ENCODE measurements at places on chromosomes 16 and 17.

DNA sequence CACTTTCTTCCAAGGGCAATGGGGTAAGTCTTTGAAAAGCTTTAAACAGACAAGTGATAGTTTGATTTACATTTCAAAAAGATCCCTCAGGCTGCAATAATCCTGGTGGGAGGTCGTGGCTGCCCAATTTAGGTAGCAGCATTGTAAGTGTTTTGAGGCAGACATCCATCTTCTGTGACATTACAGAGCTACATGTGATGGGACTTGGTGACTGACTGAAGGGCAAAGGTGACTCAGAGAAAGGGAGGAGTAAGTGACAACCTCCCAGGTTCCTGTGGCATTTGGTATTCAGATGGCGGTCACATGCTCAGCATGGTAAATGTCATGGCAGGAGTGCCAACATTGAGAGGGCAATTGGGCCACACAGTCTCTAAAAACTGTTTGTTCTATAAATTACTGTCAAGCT, 26.5 kb downstream of the STAT3 start:
- peak; percentile 16 for DNase-seq

GRCh38 chr17:47774987-47775580, 42.0 kb downstream of the TBX21 start:
- DNase-seq, result no peak

DNA sequence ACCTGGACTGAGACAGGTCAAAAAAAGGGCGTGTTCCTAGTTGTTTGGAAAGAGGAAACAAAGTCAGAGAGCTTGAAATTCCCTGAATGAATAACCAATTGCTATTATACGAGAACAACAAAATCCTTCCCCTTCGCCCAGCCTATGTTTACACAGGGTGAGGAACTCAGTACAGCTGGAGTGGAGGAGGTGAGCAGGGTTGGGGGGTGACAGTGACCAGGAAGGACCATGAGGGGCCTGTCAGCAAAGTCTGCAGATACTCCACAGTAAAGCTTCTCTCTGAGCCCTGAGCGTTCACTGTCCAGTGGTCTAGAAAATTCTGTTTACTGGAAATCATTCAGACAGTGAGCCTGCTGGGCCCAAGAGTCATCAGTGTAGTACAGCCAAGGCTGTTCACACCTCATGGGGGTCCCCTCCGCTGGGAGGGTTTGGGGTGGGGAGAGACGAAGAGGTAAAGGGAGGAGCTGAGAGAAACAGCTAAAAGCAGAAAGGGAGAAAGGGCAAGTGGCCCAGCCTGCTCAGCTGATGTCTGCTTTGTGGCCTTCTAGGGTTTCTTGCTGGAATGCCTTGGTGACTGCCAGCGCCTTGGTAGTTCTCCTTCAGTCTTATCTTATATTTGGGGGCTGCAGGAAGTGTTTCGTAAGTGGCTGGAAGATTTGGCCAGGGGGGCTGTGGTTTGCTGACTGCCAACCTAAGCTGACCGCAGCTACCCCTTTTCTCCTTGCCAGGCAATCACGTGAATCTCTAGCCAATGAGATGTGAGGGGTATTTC, 5.7 kb downstream of the DUSP3 start:
- DNase-seq, result no peak

DNA sequence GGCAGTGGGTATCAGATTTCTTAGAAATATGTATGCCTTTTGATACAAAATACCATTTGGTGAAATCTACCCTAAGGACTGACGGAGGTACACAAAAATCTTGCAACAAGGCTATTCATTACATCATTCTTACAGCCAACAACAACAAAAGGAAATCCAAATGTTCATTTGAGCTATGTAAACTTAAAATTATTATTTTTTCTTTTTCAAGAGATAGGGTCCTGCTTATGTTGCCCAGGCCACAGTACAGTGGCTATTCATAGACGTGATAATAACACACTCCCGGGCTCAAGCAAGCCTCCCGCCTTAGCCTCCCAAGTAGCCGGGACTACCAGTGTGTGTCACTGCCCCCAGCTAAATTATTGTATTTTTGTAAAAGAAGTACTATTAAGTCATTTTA, 9.0 kb downstream of the SRR start:
- no peak for DNase-seq

- DNase-seq, result no peak
Measured at GRCh38 chr16:9296271-9296590, 204.8 kb downstream of the HAPSTR1 start.

- no peak for DNase-seq
Measured at GRCh38 chr17:48556229-48556575, 11.3 kb upstream of the HOXB2 start.

GRCh38 chr17:66152756-66153155, 39.2 kb downstream of the CEP112 start:
- DNase-seq, result no peak

DNA sequence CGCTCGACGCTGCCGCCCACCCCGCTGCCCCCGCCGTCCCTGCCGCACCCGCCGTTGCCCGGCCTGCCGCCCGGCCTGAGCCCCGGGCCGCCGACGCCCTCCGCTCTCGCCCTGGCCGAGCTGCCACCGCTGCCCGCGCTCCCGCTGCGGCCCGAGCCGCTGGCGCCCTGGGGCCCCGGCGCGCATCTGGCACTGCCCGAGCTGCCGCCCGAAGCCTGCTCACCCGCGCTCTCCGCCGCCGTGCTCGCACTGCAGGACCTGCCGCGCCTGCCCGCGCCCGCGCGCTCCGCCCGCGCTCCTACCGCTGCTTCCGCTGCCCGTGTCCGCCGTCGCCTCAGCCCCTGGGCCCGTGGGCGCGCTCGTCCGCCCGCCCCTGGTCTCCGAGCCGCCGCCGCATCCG, 8.4 kb upstream of the CLDN9 start:
- DNase-seq, result no peak

DNA sequence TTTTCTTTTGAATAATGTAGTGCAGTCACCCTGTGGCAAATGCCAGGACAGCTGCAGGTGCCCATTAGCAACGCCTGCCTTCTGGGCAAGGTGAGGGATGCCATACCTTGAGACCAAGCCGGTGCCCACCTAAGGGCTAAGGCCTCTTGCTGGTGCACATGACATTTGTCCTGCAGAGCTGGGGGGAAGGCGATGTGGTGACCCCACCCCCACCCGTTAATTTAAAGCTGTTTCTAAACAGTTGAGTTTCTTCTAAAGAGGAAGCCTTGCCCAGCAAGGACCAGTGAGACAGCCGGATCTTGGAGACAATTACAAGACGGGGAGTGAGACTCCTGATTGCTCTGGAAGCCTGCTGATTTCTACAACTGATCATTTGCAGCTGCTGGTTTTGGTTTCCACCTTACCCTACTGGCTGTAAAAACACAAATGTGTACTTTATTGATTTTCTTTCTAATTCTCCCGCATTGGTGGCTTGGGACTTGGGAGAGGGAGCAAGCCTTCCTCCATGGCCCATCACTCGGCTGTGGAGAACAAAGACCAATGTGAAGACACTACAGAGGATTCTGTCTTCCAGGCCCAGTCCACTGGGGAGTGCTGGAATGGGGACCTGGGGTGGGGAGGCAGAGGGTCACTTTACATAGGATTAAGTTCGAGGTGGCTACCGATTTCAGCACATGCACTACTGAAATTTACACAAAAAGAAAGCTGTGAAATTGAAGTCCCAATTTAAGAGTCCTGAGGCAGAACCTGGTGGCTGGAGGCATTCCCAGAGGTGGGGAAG, 2.7 kb downstream of the CDK5R1 start:
- no peak for DNase-seq

DNA sequence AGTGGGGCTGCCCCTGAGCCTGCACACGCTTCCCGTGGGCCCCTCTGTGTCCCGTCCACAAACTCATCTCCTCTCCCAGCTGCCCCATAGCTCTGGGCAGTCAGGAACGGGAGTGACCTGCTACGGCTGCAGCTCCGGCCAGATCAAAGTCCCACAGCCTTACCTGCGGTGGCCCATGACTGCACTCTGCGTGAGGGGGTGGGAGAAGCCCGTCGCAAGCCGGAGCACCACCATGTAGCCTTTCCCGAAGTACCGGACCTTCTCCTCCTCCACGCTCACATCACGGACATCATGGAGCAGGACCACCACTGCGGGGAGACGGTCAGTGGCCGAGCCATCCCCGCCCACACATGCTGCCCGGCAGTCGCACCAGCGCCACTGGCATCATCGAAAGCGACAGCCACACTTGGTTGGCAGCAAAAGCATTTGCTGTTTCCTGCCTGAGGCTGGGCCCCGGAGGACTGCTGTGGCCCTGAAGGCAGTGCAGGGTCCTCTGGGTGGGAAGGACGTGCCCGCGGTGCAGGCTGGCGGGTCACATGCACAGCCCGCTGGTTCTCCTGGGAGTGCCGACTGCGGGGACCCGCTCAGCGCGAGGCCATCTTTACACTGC, 6.2 kb downstream of the CYBC1 start:
- DNase-seq, result no peak

- DNase-seq, result no peak
Measured at GRCh38 chr16:50781043-50781442, 39.2 kb downstream of the CYLD start.

DNA sequence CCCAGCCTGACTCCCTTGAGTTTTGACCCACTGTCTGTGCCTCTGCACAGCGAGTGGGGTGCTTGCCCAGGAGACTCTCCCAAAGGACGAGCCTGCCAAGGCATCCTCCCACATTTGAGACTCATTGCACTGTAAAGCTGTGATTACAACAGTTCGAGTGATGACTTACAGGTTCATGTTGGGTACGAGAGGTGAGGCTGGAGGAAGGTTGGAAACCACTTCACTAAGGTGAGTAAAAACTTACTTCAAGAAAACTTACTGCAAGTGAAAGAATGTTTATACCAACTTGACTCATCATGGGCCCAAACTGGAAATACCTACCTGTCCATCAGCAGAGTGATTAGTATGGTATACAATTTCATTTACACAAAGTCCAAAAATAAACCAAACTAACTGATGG, 360.1 kb upstream of the CDH11 start:
- no peak for DNase-seq

DNA sequence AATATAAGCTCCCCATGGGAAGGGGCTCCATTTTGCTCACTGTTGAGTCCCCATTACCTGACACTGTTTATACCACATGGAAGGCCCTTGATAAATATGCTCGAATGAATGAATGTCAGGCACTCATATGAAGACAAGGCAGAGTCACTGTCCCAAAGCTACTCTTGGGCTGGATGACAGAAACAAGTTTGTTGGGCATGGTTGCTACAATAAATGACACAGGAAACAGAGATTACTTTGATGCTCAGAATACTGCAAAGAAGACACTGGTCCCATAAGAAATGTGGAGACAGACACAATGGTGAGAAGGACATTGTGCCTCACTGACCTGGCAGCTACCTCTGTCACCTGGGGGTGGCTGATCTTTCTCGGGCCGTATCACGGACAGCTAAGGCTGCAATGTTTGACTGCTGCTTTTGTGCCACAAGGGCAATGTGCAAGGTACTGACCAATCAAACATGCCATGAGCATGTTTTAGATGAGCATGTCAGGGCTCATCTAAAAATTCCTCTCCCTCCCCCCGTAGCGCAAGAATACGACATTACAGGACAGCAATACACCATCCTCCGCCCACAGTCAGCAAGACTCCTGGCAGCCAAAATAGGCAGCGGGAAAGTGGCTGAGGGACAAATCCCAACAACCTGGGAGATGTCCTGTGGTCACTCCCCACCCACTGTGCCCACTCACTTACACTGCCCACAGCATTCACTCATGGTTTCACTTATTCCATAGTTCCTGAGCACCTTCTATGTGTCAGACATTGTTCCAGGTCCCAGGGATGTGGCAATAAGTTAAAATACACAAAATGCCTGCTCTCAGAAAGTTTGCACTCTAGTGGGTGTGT, 5.0 kb downstream of the PIK3R6 start:
- no peak for DNase-seq

DNA sequence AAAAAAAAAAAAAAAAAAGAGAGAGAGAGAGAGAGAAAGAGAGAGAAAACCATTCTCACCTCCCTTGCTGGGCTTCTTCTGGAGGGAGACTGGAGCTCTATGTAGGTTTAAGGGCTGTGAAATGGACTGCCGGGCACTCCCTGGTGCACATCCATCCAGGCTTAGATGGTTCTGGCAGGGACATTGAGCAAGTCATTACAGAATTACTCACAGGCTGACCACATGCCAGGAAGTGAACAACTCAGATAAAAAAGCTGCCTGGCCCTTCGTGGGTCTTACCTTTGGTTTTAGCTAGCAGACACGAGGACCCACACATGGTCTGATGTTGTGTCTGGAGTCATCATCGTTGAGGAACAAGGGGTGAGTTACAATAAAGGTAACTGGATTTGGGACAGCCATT, 847.4 kb upstream of the EEF2KMT start:
- no peak for DNase-seq

GRCh38 chr16:11539641-11540050, 47.1 kb downstream of the LITAF start:
- DNase-seq, result no peak

GRCh38 chr16:87086575-87086974, 230.6 kb downstream of the C16orf95 start:
- no peak for DNase-seq

DNA sequence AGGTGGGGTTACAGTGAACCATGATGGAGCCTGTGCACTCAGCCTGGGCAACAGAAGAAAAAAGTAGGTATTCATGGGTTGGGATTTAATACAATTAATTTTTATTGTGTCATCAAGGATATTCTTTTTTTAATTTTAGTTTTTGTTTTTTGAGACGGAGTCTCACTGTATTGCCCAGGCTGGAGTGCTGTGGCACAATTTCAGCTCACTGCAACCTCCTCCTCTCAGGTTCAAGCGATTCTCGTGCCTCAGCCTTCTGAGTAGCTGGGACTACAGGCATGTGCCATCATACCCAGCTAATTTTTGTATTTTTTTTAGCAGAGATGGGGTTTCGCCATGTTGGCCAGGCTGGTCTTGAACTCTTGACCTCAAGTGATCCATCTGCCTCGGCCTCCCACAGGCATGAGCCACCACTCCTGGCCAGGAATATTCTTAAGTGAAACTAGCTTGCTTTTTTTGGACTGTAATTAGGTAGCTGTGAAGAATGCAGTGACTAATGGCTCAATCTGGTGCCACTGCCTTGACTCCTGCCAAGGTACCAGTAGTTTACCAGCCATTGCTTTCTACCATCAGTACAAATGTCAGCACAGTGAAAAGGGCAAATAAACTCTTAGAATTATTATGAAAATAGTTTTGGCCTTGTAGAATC, 4.8 kb downstream of the PPM1D start:
- DNase-seq, result no peak

DNA sequence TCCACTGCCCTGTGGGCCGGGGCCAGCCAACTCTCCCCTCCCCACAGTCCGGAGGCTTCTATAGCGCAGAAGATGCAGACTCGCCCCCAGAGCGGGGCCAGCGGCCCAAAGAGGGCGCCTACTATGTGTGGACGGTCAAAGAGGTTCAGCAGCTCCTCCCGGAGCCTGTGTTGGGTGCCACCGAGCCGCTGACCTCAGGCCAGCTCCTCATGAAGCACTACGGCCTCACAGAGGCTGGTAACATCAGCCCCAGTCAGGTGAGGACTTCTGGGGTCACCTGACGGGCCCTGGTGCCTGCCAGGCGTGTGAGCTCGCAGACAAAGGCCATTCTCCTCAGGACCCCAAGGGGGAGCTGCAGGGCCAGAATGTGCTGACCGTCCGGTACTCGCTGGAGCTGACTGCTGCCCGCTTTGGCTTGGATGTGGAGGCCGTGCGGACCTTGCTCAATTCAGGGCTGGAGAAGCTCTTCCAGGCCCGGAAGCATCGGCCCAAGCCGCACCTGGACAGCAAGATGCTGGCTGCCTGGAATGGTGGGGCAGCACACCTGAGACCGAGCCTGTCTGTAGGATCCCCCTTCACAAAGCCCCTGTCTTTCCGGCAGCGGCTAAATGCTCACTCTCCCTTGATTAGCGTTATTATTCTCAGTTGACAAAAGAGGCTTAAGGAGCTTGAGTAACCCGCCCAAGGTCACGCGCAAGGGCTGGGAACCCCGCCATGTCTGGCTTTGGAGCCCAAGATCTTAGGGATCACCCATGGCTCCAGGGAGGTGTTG, 3.9 kb downstream of the SPATA20 start:
- no peak for DNase-seq

- no peak for DNase-seq
Measured at GRCh38 chr16:78184238-78185183, 85.1 kb downstream of the WWOX start.

Data from stimulated activated CD8-positive, alpha-beta memory T cell treated with anti-CD3 and anti-CD28 coated beads, Interleukin-4, amount 100 ng/mL, for 1 hour (primary cell).